ENCODE measurements at places on chromosomes 4 and X. TPM values are rescaled to one million over a fixed set of nuclear protein-coding genes. Genes with fewer than 3 reads are reported as not detected.

MTNR1A gene
- 0.23 TPM for total RNA-seq

C4orf50 gene
- total RNA-seq, result under 0.01 TPM

CLCN4 gene
- 2.5 TPM for total RNA-seq

CCSER1 gene
- total RNA-seq, result 0.05 TPM

TEX11 gene
- not detected for total RNA-seq

DNA sequence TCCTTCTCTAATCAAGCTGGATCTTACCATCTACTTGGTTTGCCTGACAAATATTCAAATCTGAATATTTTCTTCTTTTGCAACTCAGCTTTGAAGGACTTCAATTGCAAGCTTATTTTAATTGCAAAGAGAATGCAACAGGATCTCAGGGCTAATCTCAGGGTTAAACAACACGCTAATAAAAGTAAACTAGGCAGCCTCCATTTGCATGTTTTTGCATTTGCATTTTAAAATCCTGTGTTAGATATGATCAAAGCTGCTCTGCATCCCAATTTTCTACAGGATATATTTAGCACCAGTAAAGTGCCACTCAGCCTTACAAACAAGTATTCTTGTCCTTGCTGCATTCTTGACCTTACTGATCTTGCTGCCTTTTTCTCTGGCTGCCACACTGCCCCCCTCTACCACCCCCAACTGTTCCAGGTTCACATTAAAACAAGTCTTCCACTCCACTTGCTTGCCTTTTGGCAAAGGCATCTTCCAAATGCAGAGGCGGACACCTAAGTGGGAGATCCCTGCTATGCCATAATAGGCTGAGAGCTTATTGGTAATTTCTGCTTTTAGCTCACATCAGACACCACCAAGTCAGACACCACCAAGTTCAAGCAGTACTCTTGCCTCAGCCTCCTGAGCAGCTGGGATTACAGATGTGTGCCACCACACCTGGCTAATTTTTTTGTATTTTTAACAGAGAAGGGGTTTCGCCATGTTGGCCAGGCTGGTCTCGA is 48.1 kb downstream of the GPRIN3 start:
- no peak for DNase-seq
- no peaks in the 10 kb centered on the region for H3K27me3 ChIP-seq
- no peak overlapping the region for H3K27ac ChIP-seq
- H3K36me3 ChIP-seq, result no peaks in the 10 kb centered on the region
- H3K4me3 ChIP-seq, result no peak overlapping the region

DNA sequence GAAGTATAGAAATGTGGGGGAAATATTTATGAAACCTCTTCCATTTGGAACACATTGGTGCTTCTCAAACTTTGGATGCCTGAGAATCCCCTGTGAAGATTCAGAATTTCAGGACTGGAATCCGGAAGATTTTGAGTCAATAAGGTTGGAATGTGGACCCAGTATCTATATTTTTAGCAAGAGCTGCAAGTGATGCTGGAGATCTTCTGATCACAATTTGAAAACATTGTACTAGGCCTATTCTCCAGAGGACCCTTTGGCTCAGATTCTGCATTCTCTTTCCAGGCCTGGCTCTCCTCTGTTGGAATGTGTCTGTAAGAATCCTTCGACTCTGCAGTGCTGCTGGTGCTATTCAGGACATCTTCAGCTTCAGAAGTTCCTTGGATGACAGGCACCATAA is 2.4 kb upstream of the PKD2 start:
- no peaks in the 10 kb centered on the region for H3K27me3 ChIP-seq
- no peak overlapping the region for H3K4me3 ChIP-seq
- no peaks in the 10 kb centered on the region for H3K36me3 ChIP-seq
- DNase-seq, result no peak
- peaks cover 4% of the 10 kb centered on the region for H3K4me1 ChIP-seq
- H3K27ac ChIP-seq, result no peak overlapping the region

GRCh38 chrX:154458954-154459778 is 1.1 kb downstream of the PLXNA3 start:
- H3K27me3 ChIP-seq, result no peaks in the 10 kb centered on the region
- no peak for DNase-seq
- H3K4me3 ChIP-seq, result peak overlapping the region; percentile 78
- H3K36me3 ChIP-seq, result no peaks in the 10 kb centered on the region
- peaks cover 5% of the 10 kb centered on the region for H3K4me1 ChIP-seq
- peak overlapping the region; percentile 85 for H3K27ac ChIP-seq

- DNase-seq, result no peak
- H3K4me3 ChIP-seq, result no peak overlapping the region
- H3K36me3 ChIP-seq, result no peaks in the 10 kb centered on the region
- H3K27ac ChIP-seq, result no peak overlapping the region
These were observed 23.1 kb downstream of the SASH3 start for GRCh38 chrX:129802863-129803262.

- DNase-seq, result no peak
- peaks cover 6% of the 10 kb centered on the region for H3K36me3 ChIP-seq
- H3K4me3 ChIP-seq, result no peak overlapping the region
- no peaks in the 10 kb centered on the region for H3K27me3 ChIP-seq
These were observed 2.2 kb downstream of the FBXO8 start for GRCh38 chr4:174281182-174281737.

- H3K36me3 ChIP-seq, result no peaks in the 10 kb centered on the region
- no peak overlapping the region for H3K27ac ChIP-seq
- no peak for DNase-seq
- no peak overlapping the region for H3K4me3 ChIP-seq
- no peaks in the 10 kb centered on the region for H3K27me3 ChIP-seq
These were observed 18.8 kb downstream of the RGS12 start for GRCh38 chr4:3311489-3312171.

Data from Panc1 (cell line).